ENCODE measurements at places on chromosomes 6 and 20.

GRCh38 chr20:47319517-47320252 lies 36.8 kb downstream of the ZMYND8 start:
- no peak for DNase-seq

- no peak for DNase-seq
Measured at GRCh38 chr20:40160097-40160550, 528.9 kb downstream of the MAFB start.

- no peak for DNase-seq
Measured at GRCh38 chr20:57468523-57469417, 56.2 kb downstream of the CTCFL start.

- DNase-seq, result no peak
Measured at GRCh38 chr20:60691966-60692615, 560.0 kb upstream of the CDH4 start.

DNA sequence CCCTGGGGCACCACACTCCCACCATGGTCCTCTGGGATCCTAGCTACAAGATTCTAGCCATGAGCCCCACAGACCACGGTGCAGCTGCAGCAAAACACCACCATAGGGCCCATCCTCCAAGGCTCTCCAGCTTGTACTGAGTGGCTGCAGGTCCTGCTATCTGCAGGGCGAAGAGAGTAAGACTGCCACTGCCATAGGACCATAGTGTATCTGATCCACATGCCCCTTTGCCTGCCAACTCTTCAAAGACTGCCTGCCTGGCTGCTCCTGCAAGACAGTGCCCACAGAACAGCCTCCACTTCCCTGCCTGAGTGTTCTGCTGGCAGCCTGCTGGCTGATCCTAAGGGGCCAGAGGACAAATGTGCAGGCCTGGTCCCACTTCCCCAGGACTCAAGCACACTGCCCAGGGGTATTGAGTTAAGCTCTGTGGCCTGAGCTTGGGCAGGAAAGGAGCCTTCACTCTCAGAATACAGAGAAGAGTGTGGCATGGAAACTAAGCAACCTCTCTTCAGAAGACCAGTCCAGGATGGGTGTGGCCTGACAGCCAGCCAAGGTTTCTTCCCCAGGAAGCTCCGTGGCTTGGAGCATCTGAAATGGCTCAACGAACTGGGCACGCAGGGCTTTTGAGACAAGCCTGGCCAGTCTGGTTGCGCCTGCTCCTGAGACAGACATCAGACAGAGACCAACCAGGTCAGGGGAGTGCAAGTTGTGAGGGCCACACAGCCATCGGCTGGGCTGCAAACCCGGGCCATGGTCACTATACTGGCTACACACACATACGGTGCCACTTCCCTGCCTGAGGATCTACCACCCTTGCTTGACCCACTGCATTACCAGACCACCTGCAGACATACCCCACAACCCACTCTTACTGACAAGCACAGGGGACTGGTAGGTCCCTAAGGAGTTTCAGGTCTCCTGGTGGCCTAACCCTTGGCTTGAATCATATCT lies 54.5 kb downstream of the RNGTT start:
- no peak for DNase-seq

GRCh38 chr6:38220069-38220723 lies 400.7 kb downstream of the ZFAND3 start:
- no peak for DNase-seq

DNA sequence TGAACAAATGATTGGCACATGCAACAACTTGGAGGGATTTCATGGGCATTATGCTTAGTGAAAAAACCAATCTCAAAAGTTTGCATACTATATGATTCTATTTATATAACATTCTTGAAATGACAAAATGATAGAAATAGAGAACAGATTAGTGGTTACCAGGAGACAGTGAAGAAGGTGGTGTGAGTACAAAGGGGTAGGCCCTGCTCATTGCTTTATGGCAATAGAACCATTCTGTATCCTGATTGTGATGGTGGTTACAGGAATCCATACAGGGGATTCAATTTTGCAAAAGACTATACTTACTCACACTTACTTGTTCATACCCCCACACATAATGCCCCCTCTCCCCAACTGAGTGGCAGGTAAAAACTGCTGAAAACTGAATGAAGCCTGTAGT lies 30.2 kb upstream of the LAMA4 start:
- no peak for DNase-seq

GRCh38 chr6:22457996-22458395 lies 111.4 kb upstream of the HDGFL1 start:
- no peak for DNase-seq

GRCh38 chr6:125231133-125231532 lies 70.6 kb downstream of the HDDC2 start:
- DNase-seq, result no peak

GRCh38 chr6:167793421-167793820 lies 33.3 kb upstream of the AFDN start:
- no peak for DNase-seq

- no peak for DNase-seq
Measured at GRCh38 chr6:57021086-57021720, 25.3 kb upstream of the KIAA1586 start.

DNA sequence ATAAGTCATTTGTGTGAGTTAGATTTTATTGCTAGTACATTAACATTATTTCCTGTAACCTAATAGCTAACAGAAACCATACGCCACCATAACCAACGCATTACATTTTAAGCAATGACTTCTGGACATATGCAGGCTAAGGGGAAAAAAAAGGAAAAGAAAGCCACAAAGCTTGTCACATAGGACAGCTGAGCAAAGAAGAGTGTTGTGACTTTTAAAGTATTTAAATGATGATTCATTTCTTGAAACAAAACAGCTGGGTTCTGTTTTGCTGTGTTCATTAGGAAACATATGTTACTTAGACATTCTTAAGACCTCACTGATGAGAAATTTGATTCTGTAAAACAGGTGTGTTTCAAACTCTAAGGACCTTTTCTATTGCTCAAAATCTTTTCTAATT lies 171.4 kb downstream of the COL9A1 start:
- DNase-seq, result no peak

DNA sequence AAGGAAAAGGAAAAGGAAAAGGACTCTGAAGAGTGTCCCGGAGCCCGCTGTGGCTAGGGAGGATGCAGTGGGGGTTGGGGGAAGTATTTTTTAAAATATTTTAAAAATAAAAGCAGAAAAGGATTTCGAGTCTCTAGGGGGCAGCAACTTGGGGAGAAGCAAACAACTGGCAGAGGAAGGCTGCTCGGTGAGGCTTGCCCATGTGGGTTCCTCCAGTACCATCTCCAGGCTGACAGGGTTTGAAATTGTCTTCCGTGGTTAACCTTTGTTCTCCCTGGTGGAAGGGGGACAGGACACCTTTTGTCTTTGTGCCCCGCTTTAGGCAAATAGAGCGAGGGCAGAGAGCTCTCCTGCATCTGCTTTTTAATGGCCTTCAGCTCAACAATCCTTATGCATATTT lies 60.4 kb upstream of the SNX9 start:
- no peak for DNase-seq

- DNase-seq, result no peak
Measured at GRCh38 chr20:9616455-9616805, 102.0 kb downstream of the LAMP5 start.

DNA sequence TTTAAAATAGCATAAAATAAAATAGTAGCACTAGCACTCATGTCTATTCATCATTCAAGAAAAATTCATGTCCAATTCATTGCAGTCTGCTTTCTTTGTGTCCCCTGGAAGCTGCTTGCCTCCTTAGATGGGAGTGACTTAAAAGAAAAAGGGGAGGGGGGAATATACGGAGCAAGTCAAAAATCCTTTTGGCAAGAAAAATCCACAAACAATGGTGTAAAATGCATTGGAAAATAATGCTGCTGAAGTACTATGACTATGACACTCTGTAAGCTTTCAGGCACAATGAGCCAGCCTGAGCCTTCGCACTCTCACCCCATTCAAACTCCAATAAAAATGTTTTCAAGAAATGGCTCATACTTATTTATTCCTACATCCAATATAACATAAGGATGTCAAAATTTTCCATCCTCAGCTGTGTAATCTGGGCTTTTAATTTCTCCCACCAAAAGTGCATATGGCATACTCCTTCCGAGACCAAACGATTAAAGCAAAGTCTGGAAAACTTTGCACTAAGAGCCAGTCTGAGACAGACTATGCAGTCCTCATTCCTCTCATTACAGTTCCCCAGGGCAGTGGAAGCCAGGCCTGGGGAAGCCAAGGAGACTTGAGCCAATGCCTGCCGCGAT lies 790 bp downstream of the NEDD9 start:
- no peak for DNase-seq

- DNase-seq, result no peak
Measured at GRCh38 chr6:155157101-155157500, 106.7 kb upstream of the CLDN20 start.

DNA sequence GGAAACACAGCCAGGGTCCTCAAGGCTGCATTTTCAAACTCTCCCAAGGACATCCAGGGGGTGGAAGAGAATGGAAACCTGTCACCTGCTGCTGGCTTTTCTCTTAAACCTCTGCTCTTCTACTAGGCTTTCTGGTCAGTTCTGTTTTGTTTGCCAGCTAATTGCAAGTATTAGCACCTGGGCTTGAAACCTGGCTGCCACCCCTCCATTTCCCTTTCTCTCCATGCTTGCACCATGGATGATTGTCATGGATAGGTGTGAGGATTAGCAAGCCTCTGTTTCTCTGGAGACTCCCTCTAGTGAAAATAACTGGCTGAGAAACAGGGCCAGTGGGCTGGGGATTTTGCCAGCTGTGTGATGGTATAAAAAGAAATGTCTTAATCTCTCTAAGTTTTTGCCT lies 33.0 kb upstream of the GPR6 start:
- no peak for DNase-seq

GRCh38 chr20:47063808-47064207 lies 169.2 kb downstream of the EYA2 start:
- DNase-seq, result no peak

GRCh38 chr6:33589731-33590530 lies 9.9 kb upstream of the BAK1 start:
- DNase-seq, result no peak

- DNase-seq, result no peak
Measured at GRCh38 chr6:135871296-135871695, 19.8 kb downstream of the PDE7B start.

GRCh38 chr6:110661414-110661813 lies 153.9 kb downstream of the CDK19 start:
- no peak for DNase-seq
